Calu3 (cell line): ENCODE measurements at places on chromosomes 5 and 9. TPM values are rescaled to one million over a fixed set of nuclear protein-coding genes. Genes with fewer than 3 reads are reported as not detected.

TMEM174 gene
- not detected in 2 replicates for total RNA-seq

CDH12 gene
- total RNA-seq = 2.3 and 2.9 TPM in 2 replicates

DNA sequence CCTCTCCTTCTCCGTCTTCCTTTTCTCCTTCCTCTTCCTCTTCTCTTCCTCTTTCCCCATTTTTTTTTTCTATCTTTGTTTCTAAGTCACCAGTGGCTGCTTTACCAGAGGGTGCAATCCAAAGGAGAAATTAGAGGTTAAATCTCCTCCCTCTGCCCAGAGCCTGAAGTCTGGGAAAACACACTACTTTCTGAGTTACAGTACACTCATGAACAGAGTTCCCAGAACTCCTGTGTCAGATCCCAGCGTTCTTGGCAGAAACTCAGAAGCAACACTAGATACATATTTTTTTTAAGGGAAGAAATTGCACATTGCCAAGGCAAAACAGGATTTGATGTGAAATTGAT, 189.0 kb downstream of the SNCAIP start:
- DNase-seq = no peak

- DNase-seq = no peak
Measured at GRCh38 chr5:78567617-78568016, 81.0 kb downstream of the LHFPL2 start.
